ENCODE measurements at places on chromosomes 1 and 21.

GRCh38 chr1:195903203-195903602 lies 705.0 kb downstream of the KCNT2 start:
- DNase-seq: no peak

GRCh38 chr1:229194096-229194495 lies 76.8 kb upstream of the RAB4A start:
- no peak for DNase-seq

- DNase-seq: no peak
Observed at GRCh38 chr1:65393347-65393746, 27.1 kb upstream of the LEPR start.

DNA sequence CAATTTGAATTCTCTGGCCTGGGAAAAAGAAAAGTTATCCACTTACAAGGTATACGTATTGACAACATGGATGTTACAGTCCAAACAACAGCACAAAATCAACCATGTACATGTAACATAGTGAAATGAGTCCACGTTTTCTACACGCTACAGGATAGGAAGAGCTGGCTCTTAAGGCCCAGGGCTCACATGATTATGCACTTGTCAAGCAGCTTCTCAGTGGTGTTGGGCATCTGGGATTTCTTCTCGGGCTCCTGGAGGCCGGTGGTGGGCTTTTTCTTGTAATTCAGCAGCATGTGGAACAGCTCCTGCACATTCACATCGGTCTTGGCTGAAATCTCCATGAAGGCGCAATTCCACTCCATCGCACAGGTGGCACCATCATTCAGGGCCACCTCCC lies 4.0 kb downstream of the DIRAS3 start:
- DNase-seq: no peak
